Thoracic aorta (tissue), 2 donors: ENCODE measurements at places on chromosomes 1 and 21. TPM values are rescaled to one million over a fixed set of nuclear protein-coding genes. Genes with fewer than 3 reads are reported as not detected.

The IGSF9 gene
- total RNA-seq = 0.99 TPM

- no peak overlapping the region for H3K27ac ChIP-seq
- no peaks in the 10 kb centered on the region for H3K36me3 ChIP-seq
- H3K4me3 ChIP-seq = no peak overlapping the region
- DNase-seq = no peak
- H3K27me3 ChIP-seq = no peaks in the 10 kb centered on the region
Observed at GRCh38 chr1:22916471-22916820, 56.2 kb downstream of the LACTBL1 start.

DNA sequence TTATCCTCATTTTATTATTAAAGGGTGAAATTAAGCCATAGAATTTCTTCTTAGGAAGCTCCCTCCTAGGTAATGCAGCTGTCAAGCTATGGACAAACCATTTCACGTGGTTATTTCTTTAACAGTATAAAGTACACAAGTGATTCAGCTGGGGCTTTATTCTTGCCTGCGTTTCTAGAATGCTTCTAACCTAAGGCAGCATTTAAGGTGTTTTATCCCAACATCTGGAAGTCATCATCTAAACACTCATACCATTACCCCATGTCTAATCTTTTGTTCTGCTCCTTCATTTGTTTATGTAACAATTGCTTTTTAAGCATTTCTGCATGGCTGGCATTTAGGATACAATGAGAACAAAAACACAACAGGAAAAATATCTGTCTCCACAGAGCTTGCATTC is 829.2 kb upstream of the ADAMTS5 start:
- no peak overlapping the region for H3K4me3 ChIP-seq
- H3K4me1 ChIP-seq = no peaks in the 10 kb centered on the region

GRCh38 chr1:86478416-86479156 is 9.9 kb downstream of the CLCA1 start:
- H3K4me3 ChIP-seq = no peak overlapping the region
- no peaks in the 10 kb centered on the region for H3K4me1 ChIP-seq
- H3K27me3 ChIP-seq = no peaks in the 10 kb centered on the region
- H3K36me3 ChIP-seq = no peaks in the 10 kb centered on the region
- H3K27ac ChIP-seq = no peak overlapping the region

The ITSN1 gene
- total RNA-seq = 50.9 TPM

DNA sequence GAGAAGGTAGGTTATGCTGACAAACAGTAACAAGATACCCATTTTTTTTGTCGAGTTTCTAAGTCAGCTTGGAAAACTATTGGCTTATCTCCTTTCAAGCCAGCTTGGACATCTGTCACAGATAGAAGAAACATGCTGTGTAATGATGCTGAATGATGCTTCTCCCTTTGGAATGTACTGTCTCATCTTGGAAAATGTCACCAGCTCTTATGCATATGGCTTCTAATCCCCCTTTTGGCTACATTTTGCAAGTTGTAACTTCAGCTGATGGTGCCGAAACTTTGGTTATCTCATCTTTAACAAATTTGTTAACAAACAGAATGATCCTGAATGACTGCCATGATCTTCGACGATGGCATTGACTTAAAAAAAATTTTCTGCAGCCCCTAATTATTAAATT is 68.8 kb upstream of the ST6GALNAC3 start:
- no peak overlapping the region for H3K27ac ChIP-seq
- no peaks in the 10 kb centered on the region for H3K27me3 ChIP-seq
- H3K4me3 ChIP-seq = no peak overlapping the region
- no peaks in the 10 kb centered on the region for H3K4me1 ChIP-seq

DNA sequence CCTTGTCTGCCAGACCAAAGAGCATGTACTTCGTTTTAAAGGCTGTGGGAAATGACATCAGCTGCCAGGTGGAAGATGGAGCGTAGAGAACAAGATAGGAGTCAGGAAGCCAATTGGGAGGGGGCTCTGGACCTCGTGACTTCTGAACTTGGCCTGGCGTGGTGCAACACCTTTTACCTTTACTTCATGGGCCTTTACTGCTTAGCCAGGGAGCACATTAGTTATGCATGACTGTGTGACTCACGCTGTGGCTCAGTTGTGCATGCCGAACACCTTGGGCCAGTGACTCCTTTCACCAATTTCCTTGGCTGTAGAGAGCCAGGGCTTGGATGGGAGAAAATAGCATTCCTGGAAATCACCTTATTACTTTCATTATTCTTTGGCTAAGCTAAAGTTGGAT is 7.2 kb downstream of the XCL1 start:
- peaks cover 9% of the 10 kb centered on the region for H3K4me1 ChIP-seq
- no peaks in the 10 kb centered on the region for H3K27me3 ChIP-seq
- no peak overlapping the region for H3K27ac ChIP-seq

The USF1 gene
- 57.9 TPM for total RNA-seq

The OSCP1 gene
- 16.9 TPM for total RNA-seq

DNA sequence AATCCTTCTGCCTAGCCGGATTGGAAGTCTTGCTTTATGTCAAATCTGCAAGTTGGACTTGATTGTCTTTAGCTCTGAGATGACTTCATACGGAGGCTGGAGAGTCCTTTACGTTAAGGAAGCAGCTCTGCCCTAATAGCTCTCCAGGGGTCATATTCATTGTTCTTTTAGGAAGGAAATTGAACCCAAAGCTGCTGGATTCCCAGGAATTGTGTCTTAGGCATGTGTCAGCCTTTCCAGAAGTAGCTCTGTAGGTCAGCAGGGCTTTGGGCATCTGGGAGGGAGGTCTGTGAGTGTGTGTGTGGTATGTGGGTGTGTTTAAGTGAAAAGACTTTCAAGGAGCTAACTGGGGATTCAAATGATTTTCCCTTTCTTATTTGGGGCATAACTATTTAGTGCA is 82.4 kb downstream of the ABCA4 start:
- H3K36me3 ChIP-seq = no peaks in the 10 kb centered on the region
- no peak overlapping the region for H3K27ac ChIP-seq
- no peaks in the 10 kb centered on the region for H3K27me3 ChIP-seq
- no peak for DNase-seq
- no peaks in the 10 kb centered on the region for H3K4me1 ChIP-seq
- no peak overlapping the region for H3K4me3 ChIP-seq

The PRAMEF20 gene
- total RNA-seq = not detected

The GTF2B gene
- 27.4 TPM for total RNA-seq

DNA sequence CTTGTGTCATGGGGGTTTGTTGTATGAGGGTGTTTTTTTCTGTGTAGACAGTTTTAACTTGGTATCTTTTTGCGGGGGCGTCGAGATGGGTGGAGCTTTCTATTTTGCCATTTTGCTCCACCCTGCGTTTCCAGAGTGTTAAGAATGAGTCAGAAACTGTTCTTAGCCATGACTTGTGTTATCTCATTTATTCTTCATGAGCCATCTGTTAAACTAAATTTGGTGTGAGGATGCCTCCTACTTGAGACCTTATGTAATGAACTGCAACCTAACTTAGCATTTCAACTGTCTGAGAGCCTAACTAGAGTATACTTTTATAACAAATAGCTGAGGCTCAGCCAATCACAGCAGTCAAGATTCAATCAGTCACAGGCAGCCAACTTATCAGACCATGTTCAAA is 1873.5 kb downstream of the NCAM2 start:
- no peaks in the 10 kb centered on the region for H3K36me3 ChIP-seq
- H3K27ac ChIP-seq = no peak overlapping the region
- DNase-seq = no peak

DNA sequence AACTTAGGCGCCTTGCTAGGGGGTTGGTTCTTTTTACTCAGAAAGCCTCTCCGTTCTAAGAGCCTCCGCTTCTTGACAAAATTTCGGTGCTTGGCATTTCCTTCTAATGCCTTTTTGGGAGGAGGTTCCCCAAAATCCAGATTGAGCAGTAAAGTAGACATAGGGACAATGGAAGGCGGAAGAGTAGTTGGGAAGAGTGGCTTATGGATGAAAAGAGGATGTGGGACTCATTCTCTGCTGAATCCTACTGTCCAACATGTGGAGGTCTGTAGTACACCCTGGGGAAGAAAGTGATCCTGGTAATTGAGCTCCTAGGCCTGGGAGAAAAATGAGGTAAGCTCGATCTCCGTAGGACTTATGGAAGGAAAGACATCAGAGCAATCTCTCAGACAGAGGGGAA is 777 bp upstream of the METTL25B start:
- no peak for DNase-seq
- peaks cover 21% of the 10 kb centered on the region for H3K36me3 ChIP-seq
- peak overlapping the region; percentile 97 for H3K27ac ChIP-seq
- H3K4me1 ChIP-seq = peaks cover 57% of the 10 kb centered on the region
- H3K27me3 ChIP-seq = no peaks in the 10 kb centered on the region

DNA sequence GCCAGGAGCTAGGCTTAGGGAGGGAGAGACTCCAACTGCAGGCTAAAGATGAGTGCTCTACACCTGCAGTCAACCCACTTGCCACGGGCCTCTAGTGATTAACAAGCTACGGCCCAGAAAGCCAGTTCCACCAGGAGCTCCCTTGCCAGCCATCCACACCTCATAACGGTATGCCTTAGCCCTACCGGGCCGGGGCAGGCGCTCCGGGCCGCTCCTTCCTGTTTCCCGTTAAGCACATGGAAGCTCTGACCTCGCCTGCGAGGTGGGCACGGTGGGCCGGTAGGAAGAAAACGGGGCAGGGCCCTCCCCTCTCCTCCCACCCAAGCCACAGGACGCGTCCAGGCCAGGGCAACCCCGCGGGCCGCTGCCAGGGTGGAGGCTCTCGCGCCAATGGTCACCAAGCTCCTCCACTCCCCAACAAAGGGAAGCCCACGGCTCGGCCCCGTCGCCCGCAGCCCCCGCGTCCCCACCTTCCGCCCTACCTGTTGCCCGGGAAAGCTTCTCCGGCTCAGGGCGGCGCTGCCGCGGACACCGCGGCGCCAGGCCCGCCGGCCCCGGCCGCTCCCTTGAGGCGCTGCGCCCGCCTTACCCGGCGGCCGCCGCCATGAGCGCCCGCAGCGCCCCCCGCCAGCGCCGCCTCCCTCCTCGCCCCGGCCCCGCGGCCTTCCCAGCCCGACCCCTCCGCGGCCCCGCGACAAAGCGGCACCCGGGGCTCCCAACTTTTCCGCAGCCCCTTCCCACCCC is 627 bp downstream of the CERS2 start:
- peaks cover 44% of the 10 kb centered on the region for H3K4me1 ChIP-seq
- no peaks in the 10 kb centered on the region for H3K27me3 ChIP-seq
- peak overlapping the region; percentile 89 for H3K4me3 ChIP-seq
- no peak for DNase-seq
- H3K27ac ChIP-seq = peak overlapping the region; percentile 94
- no peaks in the 10 kb centered on the region for H3K36me3 ChIP-seq
